Choroid plexus epithelial cell (primary cell): ENCODE measurements at places on chromosomes 3 and 15.

GRCh38 chr3:178456621-178457285, 79.5 kb upstream of the KCNMB2 start:
- DNase-seq = no peak

DNA sequence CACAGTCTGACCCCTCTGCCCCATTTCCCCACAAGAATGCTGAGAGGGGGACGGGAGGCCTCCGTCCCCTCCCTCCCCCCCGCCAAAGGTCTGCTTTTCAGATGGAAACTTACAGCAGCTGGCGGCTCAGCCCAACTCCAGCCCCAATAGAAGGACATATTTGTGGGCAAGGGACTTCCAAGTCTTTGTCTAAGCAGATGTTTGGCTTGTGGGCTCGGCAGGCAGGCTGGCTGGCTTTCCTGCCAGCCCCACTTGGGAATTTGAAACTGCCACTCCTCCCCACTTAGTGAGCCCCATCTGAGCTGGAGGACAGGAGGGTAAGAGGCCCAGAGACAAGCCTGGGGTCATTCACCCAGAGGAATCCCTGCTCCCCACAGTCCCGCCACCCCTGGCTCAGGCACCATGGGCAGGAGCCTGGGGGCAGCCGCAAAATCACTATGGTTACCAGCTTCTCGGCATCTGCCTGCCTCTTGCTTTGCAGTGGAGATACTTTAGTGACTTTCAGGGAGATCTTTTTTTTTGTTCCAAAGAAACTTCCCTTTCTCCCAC, 53.6 kb downstream of the LMCD1 start:
- DNase-seq = peak; percentile 85

GRCh38 chr3:146469150-146470017, at the start of gene PLSCR2:
Gene PLSCR2, minus strand, starts transcription at chr3:146469561. Its CDS starts 9,657 bp downstream, at chr3:146459904.
- DNase-seq = peak; percentile 47

DNA sequence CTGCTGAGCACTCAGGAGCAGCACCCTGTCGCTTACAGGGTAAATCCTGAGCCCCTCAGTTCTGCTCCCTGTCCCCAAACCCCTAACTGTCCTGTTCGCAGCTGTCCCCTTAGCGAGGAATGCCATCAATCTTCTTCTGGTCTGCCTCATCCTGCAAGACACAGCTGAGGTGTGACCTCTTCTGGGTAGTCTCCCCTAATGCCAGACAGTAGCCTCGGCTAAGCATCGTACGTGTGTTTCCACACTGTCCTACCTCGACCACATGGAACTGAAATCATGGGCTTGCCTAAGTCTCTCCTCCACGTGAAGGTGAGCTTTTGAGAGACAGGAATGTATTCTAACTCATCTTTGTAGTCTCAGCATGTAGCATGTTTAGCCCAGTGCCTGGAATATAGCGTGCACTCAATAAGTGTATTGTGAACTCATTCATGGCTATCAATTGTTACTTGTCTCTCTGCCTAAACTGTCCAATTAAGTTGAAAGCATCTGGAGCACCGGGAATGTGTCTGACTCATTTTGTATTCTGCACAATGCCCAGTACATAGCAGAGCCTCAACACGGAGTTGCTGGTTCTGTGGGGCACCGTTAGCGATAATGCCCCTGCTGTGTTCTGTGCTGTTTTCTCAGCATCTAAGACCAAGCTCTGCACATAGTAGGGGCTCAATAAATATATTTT, 90.2 kb downstream of the HES1 start:
- no peak for DNase-seq

- no peak for DNase-seq
Measured at GRCh38 chr3:129543156-129543790, at the start of gene H1-8. Gene H1-8, plus strand, starts transcription at chr3:129543175. Its CDS starts 44 bp downstream, at chr3:129543219.

DNA sequence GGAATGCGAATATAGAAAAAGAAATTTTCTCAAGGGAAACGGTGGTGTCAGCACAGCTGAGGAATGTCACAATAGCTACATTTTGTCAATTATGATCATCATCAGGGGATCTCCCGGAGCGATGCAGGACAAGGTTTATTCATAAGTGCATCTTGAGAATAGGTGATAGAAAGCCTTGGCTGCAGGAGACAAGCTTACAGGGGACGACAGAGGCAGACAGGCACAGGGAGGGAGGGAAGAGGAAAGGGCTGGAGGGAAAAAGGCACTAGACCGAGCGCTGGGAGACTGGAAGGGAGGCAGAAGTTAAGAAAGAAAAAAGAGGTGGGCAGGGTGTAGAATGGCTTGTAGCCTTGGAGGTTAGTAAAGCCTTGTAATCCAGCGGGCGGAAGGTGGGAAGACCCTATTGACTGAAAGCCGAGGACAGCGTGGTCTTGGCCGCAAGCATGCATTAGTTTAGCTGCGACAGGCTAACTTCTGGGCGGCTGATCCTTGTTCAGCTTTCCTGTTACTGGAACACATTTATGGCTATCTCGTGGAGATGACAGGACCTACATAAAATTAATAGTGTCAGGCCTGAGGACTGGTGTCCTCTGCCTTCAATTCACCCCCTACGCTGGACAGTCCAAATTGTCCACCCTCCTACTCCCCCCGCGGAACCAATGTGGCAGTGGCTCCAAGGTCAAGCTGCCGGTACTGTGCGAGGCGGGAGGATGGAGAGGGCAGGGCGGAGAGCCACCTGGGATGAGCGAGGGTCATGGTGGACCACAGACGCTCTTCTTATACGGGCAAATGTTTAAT, 1.4 kb upstream of the NECTIN3 start:
- peak; percentile 38 for DNase-seq

GRCh38 chr3:127458696-127459604, 131.6 kb downstream of the TPRA1 start:
- DNase-seq = peak; percentile 9

GRCh38 chr3:183987000-183987600, 30.6 kb downstream of the ABCC5 start:
- DNase-seq = no peak

GRCh38 chr3:197458179-197458707, 97.5 kb downstream of the BDH1 start:
- peak; percentile 43 for DNase-seq

DNA sequence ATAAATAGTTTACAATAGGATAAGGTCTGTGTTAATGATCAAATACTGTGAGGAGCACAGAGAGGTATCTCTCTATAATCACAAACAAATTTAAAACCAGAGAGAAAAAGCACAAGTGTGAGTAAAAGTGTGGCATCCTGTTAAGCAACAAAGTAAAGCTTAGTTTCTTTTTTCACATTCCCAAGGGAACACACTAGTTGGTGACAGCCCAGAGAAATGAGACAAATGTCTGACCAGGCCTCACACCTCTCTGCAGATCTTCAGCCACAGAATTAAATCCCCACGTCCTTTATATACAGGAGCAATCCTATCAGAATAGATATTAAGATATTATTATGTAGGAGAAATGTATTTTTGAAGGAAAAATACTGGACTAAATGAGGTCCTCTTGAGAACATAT, 2.7 kb downstream of the FBN1 start:
- DNase-seq = no peak

DNA sequence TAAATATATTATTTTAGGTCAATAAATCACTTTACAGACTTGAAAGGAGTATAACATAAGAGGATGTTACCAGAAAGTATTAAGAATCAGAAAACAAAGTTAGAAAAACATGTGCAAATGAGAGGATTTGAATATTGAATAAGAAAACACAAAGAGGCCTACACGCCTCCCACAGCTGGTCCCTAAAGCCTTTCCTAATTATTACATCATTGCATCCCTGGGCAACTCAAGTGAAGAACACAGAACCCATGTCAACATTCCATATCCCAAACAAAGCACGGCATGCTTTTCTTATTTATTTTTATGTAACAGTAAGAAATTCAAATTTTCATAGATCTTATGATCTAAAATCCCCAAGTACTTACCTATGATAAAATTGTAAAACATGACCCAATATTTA, 61.2 kb downstream of the HERC1 start:
- no peak for DNase-seq

GRCh38 chr15:94509259-94509658, 277.9 kb downstream of the MCTP2 start:
- no peak for DNase-seq

DNA sequence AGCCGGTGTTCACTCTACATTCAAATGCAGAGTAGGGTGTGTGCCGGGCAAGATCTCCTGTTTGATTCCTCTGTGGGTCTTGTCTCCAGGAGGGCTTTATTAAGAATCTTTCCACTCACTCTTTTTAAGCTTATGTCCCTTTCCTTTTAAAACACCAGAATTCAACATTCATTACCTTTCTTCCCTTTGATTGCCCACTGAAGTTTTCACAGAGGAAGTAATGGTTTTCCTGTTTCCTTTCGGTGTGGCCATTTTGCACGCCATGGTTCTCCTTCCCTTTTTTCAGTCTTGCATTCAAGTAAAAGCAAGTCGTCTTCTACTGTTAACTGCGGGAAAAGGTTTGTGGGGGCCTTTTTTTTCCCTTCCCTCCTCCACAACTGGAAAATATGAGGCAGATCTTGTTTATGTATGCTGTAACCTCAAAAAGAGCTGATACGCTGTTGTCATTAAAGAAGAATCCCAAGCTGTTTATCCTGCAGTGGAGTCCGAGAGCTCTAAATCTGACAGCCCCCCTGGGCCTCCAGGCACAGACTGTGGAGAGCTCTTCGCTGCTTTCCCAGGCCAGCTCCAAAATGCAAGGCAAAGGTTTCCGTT, 40.5 kb downstream of the FILIP1L start:
- peak; percentile 96 for DNase-seq

DNA sequence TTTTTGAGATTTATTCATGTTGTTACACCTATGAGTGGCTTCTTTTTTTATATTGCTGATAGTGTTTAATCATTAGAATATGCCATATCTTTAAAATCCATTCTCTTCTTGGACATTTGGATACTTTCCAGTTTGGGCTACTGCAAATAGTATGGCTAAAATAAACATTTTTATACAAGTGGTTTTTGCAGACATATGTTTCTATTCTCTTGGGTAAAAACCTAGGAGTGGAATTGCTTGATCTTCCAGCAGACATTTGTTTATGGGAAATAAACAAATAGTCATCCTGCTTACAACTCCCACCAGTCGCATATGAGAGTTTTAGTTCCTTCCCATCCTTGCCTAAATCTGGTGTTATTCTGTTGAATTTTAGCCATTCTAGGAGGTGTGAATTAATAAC, 193.1 kb downstream of the ALCAM start:
- no peak for DNase-seq

GRCh38 chr3:142657033-142657432, 60.8 kb downstream of the PLS1 start:
- no peak for DNase-seq

GRCh38 chr15:88627463-88627862, 6.3 kb downstream of the AEN start:
- no peak for DNase-seq

DNA sequence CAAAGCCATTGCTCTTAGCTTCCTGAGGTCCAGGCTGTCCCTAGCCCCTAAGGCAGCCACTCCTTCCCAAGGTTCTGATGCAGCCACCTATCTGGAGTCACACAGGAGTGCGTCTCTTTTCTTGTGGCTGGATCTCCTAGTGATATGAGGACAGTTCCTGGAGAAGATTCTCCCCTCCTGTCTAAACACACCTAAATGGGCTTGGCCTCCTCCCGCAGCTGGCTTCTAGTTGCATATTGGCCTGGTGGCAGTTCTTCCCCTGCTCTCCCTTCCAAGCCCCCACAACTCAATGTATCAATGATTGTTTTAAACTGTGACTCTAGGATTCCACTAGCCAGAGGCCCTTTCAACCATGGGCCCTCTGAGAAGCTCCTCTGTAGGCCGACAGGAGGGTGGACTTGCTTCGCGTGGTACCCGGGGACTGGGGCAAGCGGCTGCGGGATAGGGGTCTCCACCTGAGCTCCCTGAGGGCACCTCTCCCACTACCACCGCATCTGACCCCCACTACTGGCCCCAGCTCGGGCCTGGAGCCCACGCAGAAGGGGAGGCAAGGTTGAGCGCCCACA, 1.4 kb downstream of the ITGA11 start:
- DNase-seq = no peak

GRCh38 chr3:30188713-30189112, 417.7 kb upstream of the TGFBR2 start:
- DNase-seq = no peak

GRCh38 chr15:60441331-60441730, 37.6 kb downstream of the ICE2 start:
- no peak for DNase-seq

DNA sequence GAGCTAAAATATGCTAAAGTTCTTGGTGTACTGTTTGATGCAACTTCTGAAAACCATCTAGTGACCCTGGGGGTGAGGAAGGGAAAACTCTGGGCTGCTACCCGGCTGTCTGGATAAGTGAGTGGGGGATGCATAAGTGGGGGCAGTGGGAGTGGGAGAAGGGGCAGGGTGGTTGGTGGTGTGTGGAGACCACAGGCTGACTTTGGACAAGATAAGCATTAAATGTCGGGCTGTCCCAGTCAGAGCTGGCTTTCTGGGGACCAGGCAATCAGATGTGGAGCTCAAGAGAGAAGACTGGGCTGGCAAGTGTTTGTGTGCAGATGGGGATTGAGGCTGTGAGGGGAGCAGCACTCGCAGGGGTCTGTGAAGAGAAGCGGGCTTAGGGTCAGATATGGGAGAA, 11.0 kb upstream of the XIRP1 start:
- DNase-seq = no peak

- peak; percentile 96 for DNase-seq
Measured at GRCh38 chr3:177201700-177202397, 4.6 kb upstream of the TBL1XR1 start.

DNA sequence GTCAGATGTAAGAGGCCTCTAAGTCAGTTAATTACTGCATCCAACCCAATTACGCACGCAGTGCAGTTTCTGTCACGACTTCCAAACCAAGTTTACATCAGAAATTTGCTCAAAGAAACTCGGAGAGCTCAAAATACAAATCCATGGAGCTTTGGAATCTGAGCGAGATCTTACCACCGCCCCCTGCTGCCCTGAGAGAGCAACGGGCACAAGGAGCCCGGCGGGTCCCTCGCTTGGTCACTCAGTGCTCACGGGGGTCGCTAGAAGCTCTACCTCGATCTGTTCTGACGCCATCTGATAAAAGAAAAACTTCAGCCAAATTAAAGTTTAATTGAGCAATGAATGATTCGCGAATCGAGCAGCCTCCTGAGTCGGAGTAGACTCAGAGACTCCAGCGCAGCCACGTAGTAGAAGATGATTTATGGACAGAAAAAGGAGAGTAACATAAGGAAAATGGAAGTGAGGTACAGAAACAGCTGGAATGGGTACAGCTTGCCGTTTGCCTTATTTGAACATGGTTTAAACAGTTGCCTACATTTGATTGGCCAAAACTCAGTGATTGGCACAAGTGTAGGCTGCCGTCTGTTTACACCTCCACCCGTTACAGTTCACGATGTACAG, 232.7 kb upstream of the ATP10A start:
- DNase-seq = no peak
